ENCODE measurements at places on chromosomes 1 and 21.

DNA sequence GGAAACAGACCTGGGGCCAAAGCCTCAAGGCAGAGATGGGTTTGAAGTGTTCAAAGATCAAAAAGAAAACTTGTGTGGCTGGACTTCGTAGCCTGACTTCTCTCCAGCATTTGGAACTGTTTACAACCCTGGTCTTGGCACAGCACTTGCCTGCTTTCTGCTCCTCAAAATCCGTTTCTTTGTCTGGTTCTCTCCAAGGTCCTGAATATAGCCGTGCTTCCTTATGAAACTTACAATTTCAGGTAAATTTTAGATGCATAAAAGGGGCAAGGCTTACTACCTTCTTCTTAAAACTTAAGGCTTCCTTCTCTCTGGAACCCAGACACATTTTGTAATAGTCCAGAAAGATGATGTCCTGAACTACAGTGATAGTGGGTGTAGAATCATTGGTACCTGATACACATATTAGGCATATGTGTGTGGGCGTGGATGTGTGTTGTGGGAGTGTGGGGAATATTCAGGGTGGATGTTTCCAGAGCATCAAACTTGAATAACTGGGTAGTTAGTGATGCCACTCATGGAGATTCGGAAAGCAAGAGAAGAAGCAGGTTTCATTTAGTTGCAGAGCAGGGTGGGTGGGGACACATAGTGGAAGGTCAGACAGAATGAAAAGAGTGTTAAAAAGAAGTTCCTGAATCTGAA, 26.4 kb upstream of the FAM78B start:
- no peak for DNase-seq

- no peak for DNase-seq
Observed at GRCh38 chr1:218436997-218437396, 91.9 kb downstream of the TGFB2 start.

DNA sequence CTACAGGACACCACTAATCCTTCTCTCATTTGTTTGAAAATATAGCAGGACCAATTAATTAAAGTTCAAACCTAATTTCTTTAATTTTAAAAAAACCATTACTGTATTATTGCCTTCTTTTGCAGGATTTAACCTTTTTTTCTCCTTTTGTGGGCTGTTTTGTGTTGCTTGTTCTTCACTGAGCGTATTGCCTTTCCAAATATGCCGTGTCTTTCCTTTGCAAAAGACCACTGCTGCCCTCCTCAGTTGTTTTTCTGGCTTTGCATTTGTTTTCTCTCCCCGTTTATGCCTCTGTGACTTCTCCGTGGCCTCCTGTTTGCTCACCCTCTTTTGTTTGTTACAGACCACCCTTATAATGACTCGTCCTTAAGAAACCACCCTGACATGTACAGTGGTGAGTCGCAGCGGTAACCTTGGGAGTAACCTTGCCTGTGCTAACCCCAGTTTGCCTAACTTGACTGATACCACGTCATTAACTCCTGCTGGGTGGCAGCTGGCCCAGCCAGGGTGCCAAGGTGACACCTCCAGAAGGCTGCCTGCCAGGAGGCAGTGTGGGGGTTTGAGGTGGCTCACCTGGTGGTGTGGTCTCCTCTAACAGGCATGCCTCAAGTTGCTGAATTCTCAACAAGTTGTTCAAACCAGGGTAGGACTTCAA, 81.1 kb upstream of the CNTN2 start:
- DNase-seq = no peak

- DNase-seq = no peak
Observed at GRCh38 chr1:92876351-92876750, 44.5 kb downstream of the RPL5 start.

DNA sequence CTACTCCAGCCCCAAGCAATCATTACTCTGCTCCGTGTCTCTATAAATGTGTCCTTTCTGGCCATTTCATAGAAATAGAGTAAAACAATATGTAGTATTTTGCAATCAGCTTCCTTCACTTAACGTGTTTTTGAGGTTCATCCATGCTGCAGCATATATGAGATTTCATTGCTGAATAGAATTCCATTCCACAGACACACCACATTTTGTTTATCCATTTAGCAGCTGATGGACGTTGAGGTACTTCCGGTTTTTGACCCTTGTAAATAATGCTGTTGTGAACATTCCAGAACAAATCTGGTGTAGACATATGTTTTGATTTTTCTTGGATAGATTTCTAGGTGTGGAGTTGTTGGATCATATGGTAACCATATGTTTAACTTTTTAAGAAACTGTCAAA, 30.7 kb downstream of the ADAM30 start:
- no peak for DNase-seq

- no peak for DNase-seq
Observed at GRCh38 chr1:116764466-116764898, 10.3 kb downstream of the CD2 start.

- peak; percentile 60 for DNase-seq
Observed at GRCh38 chr1:15678578-15678977, 5.5 kb upstream of the PLEKHM2 start.

GRCh38 chr1:109641078-109641740, 14.7 kb upstream of the GSTM4 start:
- DNase-seq = no peak

GRCh38 chr1:70528590-70529333, 117.7 kb downstream of the CTH start:
- peak; percentile 14 for DNase-seq

DNA sequence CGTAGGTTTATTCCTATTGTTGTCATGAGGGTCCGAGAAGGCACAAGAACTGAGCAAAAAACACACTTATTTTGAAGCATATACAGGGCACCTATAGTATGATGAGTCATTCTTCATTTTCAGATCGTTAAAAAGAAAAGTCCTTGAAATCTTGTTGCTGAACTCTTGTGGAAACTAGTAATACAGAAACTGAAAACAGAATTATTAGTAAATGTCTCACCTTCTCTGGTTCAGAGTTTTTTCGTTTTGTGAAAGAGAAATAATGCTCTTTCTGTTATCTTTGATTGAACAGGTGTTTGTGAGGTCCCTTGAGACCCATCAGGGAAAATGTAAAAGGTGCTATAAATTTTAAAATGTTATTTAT, 102.0 kb upstream of the COA6 start:
- DNase-seq = no peak

- DNase-seq = no peak
Observed at GRCh38 chr1:182616130-182617013, 12.2 kb upstream of the RGS16 start.

DNA sequence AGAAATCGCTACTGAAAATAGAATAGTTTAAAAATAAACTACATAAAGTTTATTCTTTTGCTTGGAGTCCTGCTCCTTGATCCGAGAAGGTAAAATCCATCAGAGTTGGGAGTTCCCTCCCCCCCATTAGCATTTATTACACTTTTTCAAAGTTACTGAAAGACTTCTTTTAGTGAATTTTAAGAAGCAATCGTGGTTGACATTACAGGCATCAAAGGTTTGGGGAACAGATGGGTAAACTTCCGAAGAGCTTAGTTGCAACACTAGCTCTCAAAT, 31.0 kb upstream of the NFIA start:
- no peak for DNase-seq

GRCh38 chr1:156291226-156292061, 4.0 kb downstream of the GLMP start:
- no peak for DNase-seq

DNA sequence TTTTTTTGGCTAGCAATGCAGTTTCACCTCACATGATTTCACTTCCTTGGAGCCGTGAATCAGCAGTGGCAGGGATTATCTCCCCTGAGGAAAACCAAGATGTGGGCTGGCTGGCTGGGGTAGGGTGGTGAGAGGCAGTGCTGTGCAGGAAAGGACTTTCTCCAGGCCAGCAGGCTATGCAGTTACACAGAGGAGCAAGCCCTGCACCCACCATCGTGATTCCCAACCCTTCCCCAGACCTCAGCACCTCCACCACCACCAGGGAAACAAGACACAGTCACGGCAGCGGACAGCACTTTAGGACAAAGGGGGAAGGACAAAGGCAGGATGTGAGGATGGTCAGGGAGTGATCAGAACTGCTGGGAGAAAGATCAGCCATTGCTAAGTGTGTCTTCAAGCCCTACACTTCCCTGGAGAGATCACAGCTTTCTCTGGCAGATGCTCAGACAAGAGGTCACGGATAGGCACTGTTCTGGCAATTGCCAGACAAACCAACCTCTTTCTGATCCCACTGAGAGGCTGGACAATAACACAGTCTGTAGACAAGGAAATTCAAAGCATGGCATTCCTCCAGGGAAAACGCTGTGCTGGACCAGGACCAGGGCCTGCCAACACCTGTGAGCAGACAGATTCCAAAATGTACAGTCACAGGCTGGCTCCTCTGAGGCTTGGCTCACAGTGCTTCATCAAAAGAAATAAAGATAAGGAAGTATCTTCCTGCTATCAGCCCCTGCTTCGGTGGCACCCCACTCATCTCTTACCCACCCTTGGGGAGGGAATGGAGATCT, 509.4 kb downstream of the SMYD3 start:
- DNase-seq = peak; percentile 37

DNA sequence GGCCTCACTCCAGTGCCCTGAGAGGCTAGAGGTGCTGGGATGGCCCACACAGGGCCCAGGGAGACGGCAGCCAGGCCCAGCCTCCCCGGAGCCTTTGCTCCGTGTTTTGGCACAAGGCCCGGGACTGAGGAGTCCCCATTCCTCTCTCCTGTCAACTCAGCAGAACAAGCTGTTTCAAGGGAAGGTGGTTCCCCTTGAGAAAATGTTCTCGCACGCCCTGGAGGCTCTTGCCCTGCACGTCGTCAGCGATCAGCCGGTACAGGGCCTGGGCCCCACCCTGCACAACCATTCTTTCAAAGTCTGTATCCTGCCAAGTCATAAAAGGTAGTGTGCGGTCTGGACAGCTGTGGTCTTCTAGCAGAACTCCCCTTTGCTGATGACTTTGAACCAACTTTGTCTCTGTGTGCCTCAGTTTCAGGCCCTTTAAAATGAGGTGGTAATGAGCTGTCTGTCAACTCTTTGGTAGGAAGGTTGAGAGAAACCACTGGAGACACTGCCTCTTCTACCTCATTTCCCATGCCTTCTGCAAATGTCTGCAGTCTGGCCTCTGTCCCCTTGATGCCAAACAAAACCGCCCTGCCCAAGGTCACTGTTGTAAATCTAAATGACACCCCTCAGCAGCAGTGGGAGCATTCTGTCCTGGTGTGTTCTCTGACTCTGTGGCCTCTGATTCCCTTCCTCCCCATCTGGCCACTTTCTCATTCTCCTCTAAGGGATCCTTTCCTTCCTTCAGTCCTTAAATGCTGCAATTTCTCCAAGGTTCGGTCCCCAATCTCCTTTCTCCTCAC, 138.6 kb upstream of the JUN start:
- peak; percentile 89 for DNase-seq

- DNase-seq = no peak
Observed at GRCh38 chr1:172642970-172643369, 15.9 kb upstream of the FASLG start.

- DNase-seq = peak; percentile 85
Observed at GRCh38 chr1:1164701-1165451, 8.8 kb upstream of the TTLL10 start.

DNA sequence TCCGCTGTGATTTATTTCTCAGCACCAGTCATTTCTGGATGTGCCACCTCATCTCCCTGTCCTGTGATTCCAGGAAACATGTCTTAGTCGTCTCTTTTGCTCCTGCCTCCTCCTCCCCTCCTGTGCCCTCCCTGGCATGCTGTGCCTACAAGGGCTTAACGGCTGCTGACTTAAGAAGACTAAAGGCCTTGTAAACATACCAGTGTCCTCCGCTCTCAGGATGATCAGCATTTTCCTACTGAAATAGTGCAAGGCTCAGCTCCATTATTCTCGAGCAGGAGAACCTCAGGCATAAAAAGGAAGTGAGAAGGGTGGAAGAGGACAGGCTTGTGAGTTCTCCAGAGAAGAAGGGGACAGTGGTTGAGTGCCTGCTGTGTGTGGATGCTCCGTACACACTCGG, 61.6 kb upstream of the RUNX3 start:
- DNase-seq = no peak

- peak; percentile 33 for DNase-seq
Observed at GRCh38 chr1:46244656-46245371, 2.7 kb upstream of the RAD54L start.

DNA sequence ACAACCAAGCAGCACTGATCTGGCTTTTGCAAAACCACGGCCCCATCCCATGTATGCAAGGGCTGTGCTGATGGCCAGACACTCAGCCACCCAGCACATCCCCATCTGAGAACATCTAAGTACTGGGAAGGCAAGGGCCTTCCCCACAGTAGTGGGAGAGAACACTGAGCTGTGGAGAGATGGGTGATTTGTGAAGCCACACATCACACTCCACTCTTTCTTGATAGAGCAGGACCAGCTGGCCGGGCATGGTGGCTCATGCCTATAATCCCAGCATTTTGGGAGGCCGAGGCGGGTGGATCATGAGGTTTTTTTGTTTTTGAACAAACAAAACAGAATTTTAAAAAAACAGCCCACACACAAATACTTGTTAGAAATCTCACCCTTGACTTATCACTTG, 28.2 kb upstream of the RXRG start:
- no peak for DNase-seq

GRCh38 chr21:28136656-28137255, 855.9 kb downstream of the LTN1 start:
- DNase-seq = no peak

DNA sequence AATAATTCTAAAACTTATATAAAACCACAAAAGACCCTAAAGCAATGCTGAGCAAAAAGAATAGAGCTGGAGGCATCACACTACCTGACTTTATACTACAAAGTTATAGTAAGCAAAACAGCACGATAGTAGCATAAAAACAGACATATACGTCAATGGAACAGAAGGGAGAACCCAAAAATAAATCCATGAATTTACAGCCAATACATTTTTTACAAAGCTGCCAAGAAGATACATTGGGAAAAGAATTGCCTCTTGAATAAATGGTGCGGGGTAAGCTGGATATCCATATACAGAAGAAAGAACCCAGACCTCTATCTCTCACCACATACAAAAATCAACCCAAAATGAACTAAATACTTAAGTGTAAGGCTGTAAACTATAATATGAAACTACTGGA, 51.3 kb upstream of the KRTAP11-1 start:
- no peak for DNase-seq

- no peak for DNase-seq
Observed at GRCh38 chr1:65894738-65895605, 102.3 kb downstream of the PDE4B start.

GRCh38 chr1:3024588-3024987, 3.3 kb downstream of the ACTRT2 start:
- no peak for DNase-seq

GRCh38 chr21:15333951-15334350, 269.2 kb upstream of the NRIP1 start:
- no peak for DNase-seq

DNA sequence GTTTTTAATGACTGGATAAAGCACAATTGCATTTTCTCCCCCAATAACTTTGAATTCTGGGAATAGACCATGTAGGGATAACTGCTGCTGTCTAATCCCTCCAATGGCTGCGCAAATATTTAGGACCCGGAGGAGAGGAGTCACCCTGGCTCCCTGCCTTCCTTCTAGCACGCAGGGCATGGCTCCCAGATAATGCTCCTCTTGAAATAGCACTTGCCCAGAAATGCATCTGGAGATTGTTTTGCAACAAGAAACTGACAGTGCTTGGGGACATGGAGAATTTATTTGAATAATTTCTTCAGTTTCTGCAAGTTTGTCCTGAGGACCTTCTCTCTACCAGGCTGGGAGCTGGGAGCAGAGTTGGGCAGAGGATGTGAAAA, 83.5 kb downstream of the MAN1C1 start:
- no peak for DNase-seq

GRCh38 chr1:84480650-84481049, 1.6 kb downstream of the RPF1 start:
- no peak for DNase-seq

- DNase-seq = peak; percentile 67
Observed at GRCh38 chr1:84247425-84248220, 53.9 kb upstream of the SAMD13 start.

- DNase-seq = no peak
Observed at GRCh38 chr1:113136476-113136875, 63.5 kb downstream of the LRIG2 start.
